ENCODE measurements at places on chromosomes 16 and 17.
A peak's percentile ranks its signal among the peaks of the same experiment; 100 is the strongest.

- DNase-seq, result peak; percentile 72
Measured at GRCh38 chr16:7755347-7755882, 422.8 kb downstream of the RBFOX1 start.

GRCh38 chr17:56678249-56679114, 85.0 kb downstream of the NOG start:
- no peak for DNase-seq

DNA sequence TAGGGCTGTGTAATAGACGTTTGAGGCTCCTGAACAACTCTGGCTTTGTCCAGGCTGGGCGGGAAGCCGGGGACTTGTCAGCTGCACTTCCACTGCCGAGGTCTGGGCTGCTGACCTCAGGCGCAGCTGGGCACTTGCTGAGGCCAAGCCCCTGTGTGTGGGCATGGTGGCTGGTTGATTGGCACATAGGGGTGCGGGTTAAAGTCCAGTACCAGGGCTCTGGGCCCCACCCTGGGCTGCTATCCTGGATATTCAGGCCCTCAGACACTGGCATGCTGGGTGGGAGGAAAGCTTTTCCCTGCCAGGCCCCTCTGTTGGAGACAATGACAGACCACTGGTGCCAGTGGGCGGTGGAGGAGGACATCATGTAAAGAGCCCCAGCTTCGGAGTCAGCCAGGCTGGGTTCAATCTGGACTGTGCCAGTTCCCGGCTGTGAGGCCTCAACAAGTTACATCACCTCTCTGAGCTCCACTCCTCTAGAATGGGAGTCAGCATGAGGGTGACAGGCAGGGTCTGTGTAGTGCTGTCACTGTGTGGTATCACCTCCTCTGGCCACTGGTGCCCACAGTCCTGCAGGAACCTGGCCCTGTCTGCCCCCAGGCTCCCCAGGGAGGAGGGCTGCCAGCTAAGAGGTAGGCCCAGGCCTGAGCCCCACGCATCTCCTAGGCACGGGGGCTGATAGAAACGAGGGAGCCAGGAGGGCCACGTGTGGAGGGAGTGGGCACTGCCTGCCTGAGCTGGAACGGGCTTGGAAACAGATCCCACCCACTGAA, 42.5 kb downstream of the PSME3IP1 start:
- DNase-seq, result no peak

- DNase-seq, result peak; percentile 72
Measured at GRCh38 chr17:6551869-6552531, 4.4 kb downstream of the PITPNM3 start.

- no peak for DNase-seq
Measured at GRCh38 chr17:41705271-41705991, 6.7 kb upstream of the GAST start.

DNA sequence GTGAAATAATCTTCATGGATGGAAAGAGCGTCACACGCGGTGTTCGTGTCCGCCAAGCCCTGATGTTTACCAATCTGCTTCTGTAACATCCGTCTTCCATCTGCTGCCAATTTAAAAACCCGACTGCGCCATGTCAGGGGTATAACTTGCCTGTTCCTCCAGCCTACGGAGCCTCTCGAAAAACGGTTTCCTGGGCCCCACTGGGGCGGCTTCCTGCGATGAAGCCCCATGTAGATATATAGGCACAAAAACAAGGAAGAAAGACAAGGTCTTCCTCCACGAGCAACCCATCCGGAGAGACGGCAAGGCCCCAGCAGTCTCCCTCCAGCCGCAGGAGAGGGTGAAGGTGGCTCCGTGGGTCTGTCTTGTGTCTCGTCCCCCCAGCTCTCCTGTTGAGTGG, at the start of gene PTX4:
Gene PTX4 (minus strand): TSS at position 326 of the 400 bp plus-strand sequence. CDS start 35 bp downstream, at position 291.
- DNase-seq, result no peak

DNA sequence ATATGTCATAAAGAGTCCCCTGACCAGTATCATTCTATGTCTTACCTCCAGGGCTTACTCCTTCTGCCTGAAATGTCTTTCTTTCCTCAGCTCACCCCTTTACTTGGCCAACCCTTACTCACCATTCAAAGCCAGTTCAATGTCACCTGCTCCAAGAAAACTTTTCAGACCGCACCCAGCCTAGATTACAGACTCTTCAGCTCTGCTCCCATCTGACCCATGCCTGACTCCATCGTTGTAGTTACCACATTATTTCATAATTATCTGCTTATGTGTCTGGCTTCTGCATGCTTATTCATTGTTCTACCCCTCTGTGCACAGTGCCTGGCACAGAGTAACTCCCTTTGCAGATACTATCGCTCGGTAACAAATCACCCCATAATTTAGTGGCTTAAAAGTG, 62.5 kb upstream of the TOB1 start:
- DNase-seq, result no peak

- no peak for DNase-seq
Measured at GRCh38 chr17:43118679-43119615, 6.2 kb downstream of the BRCA1 start.

- no peak for DNase-seq
Measured at GRCh38 chr17:21528031-21528695, 152.0 kb downstream of the KCNJ12 start.

DNA sequence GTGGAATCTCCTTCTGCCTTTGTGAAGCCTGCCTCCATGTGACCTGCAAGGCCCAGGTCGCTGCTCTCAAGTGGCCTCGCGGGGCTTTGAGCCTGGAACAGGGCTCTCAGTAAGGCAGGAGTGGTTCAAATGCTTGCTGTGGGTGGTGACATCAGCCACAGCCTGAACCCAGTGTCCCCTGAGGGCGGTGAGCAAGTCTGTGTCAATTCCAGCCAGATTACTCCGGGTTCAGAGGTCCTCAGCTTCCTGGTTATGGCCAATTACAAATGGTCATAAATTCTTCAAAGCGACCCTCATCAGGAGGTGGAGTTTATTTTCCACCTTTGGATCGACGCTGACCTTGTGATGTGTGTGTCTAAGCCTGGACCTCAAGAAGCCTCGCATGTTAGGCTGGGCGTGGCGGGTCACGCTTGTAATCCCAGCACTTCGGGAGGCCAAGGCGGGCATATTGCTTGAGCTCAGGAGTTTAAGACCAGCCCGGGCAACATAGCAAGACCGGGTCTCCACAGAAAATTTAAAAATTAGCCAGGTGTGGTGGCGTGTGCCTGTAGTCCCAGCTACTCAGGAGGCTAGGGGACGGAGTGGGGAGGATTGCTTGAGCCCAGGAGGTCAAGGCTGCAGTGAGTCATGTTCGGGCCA, 17.3 kb downstream of the LGALS3BP start:
- DNase-seq, result no peak

DNA sequence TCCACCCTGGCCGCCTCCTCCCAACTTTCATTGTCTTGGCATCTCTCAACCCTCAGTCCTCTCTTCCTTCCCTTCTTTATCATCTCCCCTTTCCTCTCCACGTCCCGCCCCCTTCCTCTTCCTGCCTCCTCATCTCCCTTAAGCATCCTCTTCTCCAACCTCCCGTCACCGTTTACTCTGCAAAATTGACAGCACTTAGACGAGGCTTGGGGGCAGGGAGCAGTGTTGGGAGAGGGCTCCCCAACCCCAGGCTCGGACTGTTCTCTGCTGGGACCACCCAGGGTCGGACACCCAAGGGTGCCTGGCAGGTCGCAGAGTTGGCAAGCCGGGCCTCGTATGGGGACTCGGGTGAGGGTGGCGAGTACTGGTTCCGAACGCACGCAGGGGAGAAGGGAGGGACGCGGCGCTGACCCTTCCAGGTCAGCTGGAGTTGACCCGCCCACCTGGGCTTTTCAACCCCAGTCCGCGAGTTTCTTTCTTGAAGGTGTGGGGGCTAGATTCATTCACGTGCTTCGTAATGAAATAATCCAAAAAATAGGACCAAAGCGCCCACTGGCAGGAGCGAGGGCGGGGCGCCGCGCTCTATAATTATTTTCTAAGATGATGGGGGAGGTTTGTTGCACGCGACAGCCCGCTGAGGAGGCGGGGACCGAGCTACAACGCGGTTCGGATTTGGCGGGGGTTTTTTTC, 775 bp upstream of the PAGR1 start:
- DNase-seq, result no peak

GRCh38 chr16:25914357-25914962, 222.7 kb downstream of the HS3ST4 start:
- no peak for DNase-seq

- no peak for DNase-seq
Measured at GRCh38 chr17:65558683-65559460, 2.6 kb downstream of the AXIN2 start.

DNA sequence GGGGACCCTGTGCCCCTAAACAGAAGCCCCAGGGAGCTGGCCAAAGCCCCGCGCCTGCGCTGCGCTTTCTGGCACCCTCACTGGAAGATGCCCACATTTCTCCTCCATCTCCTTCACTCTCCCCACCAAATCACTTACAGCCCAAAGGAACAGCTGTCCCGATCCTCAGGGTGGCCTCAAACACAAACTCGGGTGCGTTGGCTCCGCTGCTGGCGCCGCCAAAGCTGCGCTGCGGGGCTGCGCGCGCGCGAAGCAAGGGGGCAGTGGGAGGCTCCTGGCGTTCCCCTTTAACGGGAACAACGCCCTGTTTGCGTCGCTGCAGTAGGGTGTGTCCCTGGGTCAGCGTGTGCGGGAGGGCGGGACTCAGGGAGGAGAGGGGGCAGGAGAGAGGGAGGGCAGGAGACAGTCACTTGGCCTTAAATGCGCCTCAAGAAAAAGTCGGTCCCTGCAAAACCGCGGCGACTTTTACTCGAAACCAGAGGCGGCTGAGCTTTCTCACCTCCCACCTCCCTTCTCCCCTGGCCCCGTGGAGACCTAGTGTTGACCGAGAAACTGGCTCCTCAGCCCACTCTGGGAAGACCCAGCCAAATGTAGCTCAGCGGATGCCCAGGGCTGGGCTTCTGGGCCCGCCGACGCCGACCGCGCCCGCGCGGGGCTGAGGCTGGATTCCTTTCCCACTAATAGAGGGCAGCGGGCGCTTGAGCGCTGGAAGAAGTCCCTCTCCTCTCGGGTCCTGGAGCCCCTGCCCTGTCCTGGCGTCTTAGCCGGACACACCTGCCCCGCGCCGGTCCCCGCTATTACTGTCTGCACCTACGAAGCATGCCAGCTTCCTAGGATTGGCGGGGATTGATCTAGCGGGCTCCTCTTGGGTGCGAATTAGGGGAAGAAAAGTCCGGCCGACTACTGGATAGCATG, 2.6 kb downstream of the PMP22 start:
- no peak for DNase-seq

DNA sequence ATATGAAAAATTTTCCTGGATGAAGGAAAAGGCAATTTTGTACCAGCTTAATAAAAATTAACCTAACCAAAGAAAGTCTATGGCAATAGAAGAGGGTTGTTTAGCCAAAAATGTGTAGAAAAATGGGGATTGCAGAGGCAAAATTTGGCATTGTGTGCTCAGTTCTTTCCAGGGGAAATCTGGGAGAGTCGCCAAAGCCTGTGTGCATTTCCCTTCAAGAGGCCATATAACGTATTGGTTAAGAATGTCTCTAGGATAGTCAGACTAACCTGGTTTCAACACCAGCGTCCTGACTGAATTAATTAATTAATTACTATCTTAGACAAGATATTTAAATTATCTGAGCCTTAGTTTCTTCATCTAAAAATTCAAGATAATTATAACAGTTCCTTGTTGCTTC, 44.8 kb upstream of the HLF start:
- DNase-seq, result peak; percentile 46

DNA sequence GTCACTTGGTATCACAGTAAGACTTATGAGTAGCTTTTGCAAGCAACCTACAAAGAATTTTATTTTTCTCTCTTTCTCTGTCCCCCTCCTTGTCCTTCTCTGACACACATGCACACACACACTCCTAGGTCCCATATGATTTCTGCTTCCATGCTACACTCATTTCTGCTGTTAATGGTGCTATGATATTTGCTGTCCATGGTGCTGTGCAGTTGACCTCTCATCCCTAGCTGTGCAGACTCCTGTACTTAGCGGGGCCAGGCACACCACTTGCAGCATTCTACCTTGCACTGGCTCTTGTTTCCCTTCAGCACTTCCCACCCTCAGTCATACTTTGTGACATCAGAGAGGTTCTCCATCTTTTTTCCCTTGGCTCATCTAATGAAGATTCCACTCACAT, 158.9 kb upstream of the CNTNAP4 start:
- no peak for DNase-seq

DNA sequence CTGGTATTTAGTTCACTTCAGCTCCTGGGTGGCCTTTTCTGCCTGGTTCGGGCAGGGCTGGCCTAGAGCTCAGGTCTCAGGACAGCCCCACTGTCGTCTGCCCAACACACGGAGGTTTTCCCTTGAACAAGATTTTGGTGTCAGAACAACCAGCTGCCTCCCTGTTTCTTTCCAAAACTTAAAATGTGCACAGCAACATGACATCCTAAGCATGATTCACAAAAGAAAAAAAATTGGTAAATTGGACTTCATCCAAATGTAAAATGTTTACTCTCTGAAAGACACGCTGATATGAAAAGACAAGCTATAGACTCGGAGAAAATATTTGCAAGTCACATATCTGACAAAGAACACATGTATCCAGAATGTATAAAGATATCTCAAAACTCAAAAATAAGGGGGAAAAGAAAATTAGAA, 197.8 kb upstream of the CHMP6 start:
- no peak for DNase-seq

DNA sequence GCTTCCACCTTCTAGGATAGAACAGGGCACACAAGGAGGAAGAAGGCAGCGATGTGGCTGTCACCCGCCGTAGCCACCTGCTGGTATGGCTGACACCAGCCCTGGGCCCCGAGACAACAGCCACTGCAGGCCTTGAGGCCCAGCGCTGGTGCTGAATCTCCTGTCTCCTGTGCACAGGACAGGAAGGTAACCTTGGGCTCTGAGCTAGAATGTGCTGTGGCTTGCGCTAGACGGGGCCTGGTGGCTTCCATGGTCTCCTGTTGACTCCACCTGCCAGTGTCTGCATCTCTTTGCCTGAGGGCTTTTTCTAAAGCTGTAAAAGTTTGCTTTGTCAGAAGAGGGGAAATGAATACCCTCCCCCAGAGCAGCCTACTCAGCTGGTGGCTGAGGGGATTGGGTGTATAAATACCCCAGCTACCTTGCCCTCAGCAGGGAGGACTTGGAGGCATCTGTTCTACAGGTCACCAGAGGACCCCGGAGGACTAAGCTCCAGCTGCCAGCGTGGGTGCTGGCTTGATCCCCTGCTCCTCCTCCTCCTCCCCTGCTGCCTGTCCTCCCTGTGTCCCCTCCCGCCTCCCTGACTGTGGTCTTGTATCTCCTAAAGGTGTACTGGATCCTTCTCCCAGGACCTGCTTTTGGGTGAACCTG, 76.1 kb upstream of the SDK2 start:
- DNase-seq, result no peak

GRCh38 chr16:15538507-15538906, 104.1 kb downstream of the BMERB1 start:
- DNase-seq, result no peak

GRCh38 chr17:64420143-64420670, 28.7 kb upstream of the MILR1 start:
- peak; percentile 36 for DNase-seq

All from NCI-H2029 (cell line).